ENCODE measurements at places on chromosomes 2 and 18.

DNA sequence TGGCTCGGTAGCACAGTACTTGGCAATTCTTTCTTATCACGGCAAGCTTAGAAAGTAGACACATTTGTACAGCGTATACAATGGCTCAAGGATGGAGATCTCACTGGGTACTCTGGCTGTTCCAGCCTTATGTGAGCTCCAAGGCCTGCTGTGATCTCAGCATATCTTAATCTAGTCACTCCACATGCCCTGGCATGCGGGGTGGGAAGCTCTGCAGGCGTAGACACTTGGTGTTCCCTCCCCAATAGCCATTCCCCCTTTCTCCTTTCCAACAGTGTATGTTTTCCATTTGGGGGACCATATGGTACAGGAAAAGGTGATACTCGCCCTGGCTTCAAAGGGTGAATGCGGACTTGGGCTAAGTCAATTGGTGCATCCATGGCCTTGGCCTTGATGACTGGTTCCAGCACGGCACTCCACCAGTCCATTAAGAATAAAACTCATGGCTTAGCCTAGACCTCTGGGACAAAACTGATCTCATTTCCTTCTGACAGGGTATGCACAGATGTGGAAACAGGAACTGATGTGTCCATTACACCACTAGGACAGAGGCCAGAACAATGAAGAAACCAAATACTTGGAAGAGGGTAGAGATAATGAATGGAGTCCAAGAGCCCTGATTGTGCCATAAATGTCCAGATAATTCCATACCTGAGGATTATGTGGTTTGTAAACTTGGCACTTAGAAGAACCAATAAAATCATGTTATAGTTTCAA lies 28.4 kb downstream of the TGIF1 start:
- DNase-seq: no peak

GRCh38 chr2:32678825-32679224 lies 51.0 kb downstream of the TTC27 start:
- no peak for DNase-seq

DNA sequence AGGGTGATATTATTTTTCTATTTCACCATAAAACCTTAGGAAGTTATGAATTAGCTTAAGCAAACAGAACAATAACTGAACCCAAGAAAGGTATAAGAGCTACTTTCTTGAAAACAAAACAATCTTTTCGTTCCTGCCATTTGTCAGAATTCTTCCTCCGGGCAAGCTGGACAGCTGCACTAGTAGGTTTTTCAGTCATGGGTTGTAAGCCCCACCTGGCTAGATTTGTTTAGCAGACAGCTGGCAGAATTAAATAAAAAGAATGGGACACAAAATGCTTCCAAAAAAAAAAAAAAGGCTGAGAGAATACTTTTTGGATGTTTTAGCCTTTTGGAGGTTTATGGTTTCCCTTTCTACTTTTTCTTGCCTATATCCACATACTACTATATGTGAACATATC lies 694.1 kb downstream of the ARHGAP15 start:
- DNase-seq: no peak

- no peak for DNase-seq
These were observed 595.4 kb downstream of the NYAP2 start for GRCh38 chr2:225994748-225995405.
